ENCODE measurements at places on chromosomes 2 and 18. TPM values are rescaled to one million over a fixed set of nuclear protein-coding genes. Genes with fewer than 3 reads are reported as not detected.

The APCDD1 gene
- total RNA-seq = 170 TPM

The PLCD4 gene
- 0.49 TPM for total RNA-seq

The TRIM54 gene
- total RNA-seq = 0.26 TPM

The MROH2A gene
- total RNA-seq = 1.2 TPM

The DSG2 gene
- total RNA-seq = 103 TPM

The SNTG2 gene
- total RNA-seq = 2.0 TPM

The CCDC74B gene
- 3.4 TPM for total RNA-seq

The CCDC148 gene
- 3.1 TPM for total RNA-seq

The MEP1B gene
- total RNA-seq = 0.78 TPM

The CPS1 gene
- 5.5 TPM for total RNA-seq

The DLX2 gene
- total RNA-seq = 0.14 TPM

The LHCGR gene
- 0.32 TPM for total RNA-seq

The CNGA3 gene
- not detected for total RNA-seq

The MYCN gene
- 1.4 TPM for total RNA-seq

The LRRTM4 gene
- 0.23 TPM for total RNA-seq

The ARHGAP28 gene
- total RNA-seq = 11.2 TPM

The VPS54 gene
- 22.9 TPM for total RNA-seq

The HS6ST1 gene
- 90.1 TPM for total RNA-seq

The TUBA3E gene
- not detected for total RNA-seq

The ABCG8 gene
- 2.6 TPM for total RNA-seq

The PLEK gene
- total RNA-seq = 9.4 TPM

The CHST9 gene
- total RNA-seq = 19.5 TPM

The ERLEC1 gene
- total RNA-seq = 50.5 TPM

The SKOR2 gene
- not detected for total RNA-seq

The CRIM1 gene
- total RNA-seq = 153 TPM

The NYAP2 gene
- total RNA-seq = 0.06 TPM

The PID1 gene
- 17.1 TPM for total RNA-seq

The POTEI gene
- total RNA-seq = 0.03 TPM

The CCDC68 gene
- total RNA-seq = 9.8 TPM

The TEX44 gene
- total RNA-seq = not detected

The LGALSL gene
- total RNA-seq = 19.9 TPM

The GCA gene
- total RNA-seq = 37.4 TPM

The CHAC2 gene
- total RNA-seq = 2.2 TPM

The UGT1A3 gene
- 0.86 TPM for total RNA-seq

The STARD6 gene
- not detected for total RNA-seq

The CAPN14 gene
- total RNA-seq = 0.14 TPM

The LYG2 gene
- not detected for total RNA-seq

The TMEM247 gene
- total RNA-seq = not detected

The PRKAG3 gene
- not detected for total RNA-seq

The PLGLB1 gene
- 6.3 TPM for total RNA-seq

The PDE1A gene
- 27.8 TPM for total RNA-seq

The HDHD2 gene
- 36.9 TPM for total RNA-seq

The MOGAT1 gene
- 102 TPM for total RNA-seq

The ALLC gene
- 0.81 TPM for total RNA-seq

The CYBRD1 gene
- total RNA-seq = 126 TPM

The SYT4 gene
- 0.40 TPM for total RNA-seq
